ENCODE measurements at places on chromosomes 2 and 18.
A peak's percentile ranks its signal among the peaks of the same experiment; 100 is the strongest.

DNA sequence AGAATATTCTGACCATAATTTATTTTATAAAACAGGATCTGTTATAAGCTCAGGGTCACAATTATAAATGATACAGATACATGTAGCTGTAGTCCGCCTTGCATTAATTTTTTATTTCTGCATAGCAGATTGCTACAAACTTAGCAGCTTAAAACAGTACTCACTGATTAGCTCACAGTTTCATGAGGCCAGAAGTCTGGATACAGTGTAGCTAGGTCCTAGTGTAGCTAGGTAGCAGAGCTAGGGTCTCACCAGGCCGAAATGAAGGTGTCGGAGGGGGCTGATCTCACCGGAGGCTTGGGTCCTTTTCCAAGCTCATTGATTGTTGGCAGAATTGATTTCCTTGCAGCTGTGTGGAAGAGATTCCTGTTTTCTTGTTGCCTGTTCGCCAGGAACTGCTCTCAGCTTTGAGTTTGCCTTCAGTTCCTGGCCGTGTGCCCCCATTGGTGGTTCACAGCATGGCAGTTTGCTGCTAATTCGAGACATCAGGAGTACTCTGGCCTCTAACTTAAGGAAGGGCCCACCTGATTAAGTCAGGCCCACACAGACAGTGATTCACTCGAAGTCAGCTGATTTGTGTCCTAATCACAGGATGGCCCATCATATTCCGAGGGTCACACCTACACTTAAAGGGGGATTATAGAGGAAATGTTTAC lies 18.4 kb downstream of the NAPG start:
- no peak for DNase-seq

- DNase-seq, result no peak
Observed at GRCh38 chr2:147639891-147640290, 204.9 kb upstream of the ACVR2A start.

DNA sequence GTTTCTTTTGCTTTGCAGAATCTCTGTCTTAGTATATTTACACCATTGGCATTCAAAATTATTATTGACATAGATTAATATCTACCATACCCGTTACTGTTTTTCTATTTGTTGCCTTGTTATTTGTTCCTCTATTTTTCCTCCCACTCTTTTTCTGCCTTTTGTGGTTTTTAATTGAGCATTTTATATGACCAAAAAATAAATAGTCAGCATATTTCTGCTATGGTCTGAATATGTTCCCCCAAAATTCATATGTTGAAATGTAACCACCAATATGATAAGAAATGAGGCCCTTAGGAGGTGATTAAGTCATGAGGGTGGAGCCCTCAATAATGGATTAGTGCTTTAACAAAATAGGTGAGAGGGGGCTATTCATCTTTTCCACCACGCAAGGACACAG lies 35.3 kb downstream of the ADRA2B start:
- no peak for DNase-seq

DNA sequence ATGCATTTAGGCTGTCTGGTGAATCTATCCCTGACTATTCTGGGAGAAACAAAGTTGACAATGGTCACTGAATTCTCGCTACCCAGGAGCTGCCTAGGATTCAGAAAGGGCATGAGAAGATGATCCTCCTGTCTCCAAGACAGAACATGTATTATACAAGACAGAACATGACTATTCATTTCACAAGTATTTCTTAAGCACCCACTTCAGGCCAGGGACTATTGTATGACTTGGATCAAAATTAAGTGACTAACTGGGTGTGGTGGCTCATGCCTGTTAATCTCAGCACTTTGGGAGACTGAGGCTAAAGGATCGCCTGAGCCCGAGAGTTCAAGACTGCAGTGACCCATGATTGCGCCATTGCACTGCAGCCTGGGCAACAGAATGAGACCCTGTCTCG lies 235.8 kb upstream of the RAB12 start:
- no peak for DNase-seq

- DNase-seq, result no peak
Observed at GRCh38 chr2:206982360-206982955, 43.1 kb downstream of the CPO start.

- DNase-seq, result peak; percentile 20
Observed at GRCh38 chr2:197498937-197499593, 575 bp downstream of the HSPD1 start.

- DNase-seq, result no peak
Observed at GRCh38 chr2:216985658-216986141, 125.8 kb upstream of the TNP1 start.

DNA sequence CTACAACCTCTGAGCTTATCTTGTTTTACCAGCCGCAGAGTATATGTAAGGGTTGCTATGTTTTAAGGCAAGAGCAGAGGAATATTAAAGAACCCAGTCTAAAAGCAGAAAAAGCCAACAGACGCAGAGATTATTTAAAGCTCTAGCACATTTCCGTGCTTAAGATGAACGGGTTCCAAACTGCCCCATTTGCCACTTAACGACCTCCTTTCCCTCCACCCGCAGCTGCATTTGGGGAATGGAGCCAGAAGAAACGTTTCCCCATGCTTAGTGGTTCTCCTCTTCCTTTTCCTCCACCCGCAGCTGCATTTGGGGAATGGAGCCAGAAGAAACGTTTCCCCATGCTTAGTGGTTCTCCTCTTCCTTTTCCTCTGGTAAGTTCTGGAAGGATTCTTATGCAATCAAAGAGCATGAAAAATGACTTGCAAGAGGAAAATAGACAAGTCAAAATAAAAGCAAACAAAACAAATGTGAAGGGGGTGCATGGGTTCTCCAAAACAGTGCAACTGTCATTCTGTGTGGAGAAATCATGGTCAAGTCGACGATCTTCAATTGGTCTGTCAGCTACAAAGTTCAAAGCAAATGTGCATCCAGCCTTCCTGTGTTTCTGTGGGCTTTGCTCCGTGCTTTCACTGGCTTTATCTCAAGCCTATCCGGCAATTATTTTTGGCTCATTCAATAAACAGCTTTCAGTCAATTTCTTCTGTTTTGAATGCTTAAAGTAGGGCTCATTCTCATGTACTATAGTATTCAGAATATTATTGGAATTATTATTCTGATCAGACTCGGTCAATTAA lies 57.8 kb downstream of the DIPK1C start:
- DNase-seq, result peak; percentile 57

GRCh38 chr2:54411801-54412354 lies 44.2 kb upstream of the SPTBN1 start:
- no peak for DNase-seq

DNA sequence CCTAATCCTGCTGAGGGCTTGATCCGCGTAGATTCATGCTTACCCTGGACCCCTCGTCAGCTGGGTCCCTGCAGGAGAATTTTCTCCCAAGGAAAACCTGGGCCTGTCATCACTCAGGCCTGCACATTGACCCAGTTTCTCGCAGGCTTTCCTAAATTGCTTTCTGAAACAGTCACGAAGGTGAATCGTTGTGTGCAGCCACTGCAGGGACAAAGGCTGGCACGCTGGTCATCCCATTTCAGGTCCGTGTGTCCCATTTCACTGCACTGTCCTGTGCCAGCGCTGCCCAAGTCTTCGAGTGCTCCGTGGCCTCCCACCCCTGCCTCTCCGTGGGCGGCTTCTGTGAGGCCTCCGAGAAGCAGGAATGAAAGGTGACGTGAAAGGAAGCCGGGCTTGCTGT lies 62.8 kb upstream of the YWHAQ start:
- DNase-seq, result no peak

DNA sequence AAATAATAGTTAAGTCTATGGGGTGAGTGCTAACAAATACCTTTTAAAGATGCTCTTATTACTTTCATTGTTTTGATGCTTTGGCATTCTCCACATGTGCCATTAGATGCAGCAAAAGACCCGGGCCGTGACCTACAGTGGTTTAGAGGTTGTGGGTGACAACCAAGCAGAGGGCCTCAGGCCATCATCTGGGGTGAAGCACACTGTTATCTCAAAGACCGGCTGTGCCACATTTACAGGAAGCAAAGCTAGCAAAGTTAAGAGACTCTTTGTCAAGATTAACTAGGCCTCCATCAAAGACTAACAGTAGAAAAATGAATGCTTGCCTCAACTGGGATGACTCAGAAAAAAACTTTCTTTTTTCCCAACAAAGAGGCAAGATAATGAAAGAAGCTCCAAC lies 695.3 kb downstream of the SATB2 start:
- DNase-seq, result no peak

- no peak for DNase-seq
Observed at GRCh38 chr2:9778012-9778411, 65.3 kb upstream of the TAF1B start.

- DNase-seq, result no peak
Observed at GRCh38 chr2:223357076-223357475, 245.1 kb downstream of the SCG2 start.

DNA sequence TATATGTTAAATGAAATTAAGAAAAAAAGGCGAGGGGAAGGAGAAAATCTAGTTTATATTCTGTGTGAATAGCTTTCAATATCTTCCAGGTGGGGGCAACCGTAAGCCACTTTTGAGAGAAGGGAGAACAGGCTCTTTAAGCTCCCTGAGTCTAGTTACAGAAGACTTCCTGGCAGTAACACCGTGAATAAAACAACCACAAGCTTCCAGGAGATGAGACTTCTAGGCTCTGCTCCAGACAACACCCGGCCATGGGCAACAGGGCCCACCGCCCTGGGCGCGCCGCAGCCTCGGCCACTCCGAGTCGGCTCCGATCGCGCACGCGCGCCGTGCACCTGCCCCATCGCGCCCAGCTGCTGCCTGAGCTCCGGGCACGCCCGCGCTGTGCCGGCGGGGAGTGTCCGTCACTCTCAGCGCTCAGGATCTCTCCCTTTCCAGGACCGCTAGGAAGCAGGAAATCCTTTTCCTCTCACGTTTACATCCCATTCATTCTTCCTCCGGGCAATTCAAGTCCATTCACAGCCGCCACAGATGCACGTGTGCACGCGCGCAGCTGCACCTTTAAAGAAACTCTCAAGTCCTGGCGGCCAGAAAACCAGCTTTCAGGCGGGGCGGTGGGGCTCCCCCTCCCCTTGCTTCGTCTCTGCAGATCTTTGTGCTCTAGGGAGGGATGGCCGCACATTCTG lies 19.4 kb upstream of the PAX3 start:
- DNase-seq, result peak; percentile 81

- no peak for DNase-seq
Observed at GRCh38 chr2:59168766-59169165, 927.6 kb upstream of the FANCL start.

DNA sequence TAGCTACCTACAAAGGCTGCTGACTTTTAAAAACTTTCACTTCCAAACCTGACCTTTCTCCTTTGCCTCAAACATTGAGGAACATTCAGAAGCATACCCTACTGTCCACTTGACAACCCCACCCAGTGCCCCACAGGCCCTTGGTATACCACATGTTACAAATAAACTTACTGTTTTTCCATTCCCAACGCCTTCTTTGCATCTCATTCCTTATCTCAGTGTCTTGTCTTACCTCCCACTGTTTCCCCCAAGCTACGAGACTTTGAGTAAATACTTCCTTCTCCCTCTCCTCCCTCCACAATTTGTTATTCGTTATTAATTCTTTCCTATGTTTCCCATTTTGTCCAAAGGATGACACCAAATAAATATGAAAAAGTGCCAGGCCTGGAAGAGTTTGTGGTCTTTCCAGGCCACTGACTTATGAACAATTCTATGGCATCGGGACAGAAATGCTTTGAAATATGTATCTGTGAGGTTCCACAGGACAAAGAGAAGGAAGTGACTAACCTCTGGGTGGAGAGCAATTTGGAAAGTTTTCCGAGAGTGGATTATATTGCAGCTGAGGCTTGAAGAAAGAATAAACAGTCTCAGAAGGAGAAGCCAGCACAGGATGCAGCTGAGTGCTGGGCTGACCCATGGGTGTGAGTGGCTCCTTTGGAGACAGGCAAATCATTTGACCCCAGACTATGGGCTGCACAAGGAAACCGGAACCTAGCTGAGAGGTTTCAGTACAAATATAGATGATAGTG lies 409.0 kb downstream of the LPIN1 start:
- no peak for DNase-seq

GRCh38 chr2:9771481-9772017 lies 71.7 kb upstream of the TAF1B start:
- no peak for DNase-seq

DNA sequence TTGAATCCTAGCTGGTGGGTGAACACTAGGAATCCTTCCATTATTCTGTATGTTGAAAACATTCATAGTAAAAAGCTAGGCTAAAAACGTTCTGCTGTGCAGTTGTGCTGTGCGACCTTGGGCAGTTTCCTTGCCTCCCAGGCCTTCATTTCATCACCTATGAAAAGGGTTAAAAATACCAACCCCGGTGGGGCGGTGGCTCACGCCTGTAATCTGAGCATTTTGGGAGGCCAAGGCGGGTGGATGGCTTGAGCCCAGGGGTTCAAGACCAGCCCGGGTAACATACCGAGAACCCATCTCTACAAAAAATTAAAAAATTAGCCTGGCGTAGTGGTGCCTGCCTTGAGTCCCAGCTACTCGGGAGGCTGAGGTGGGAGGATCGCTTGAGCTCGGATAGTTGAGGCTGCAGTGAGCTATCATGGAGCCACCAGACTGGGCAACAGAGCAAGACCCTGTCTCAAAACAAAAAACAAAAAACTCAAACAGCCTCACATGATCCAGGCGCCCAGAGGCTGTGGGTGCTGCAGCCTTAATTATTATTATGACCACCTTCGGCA lies 2.9 kb upstream of the RRM2 start:
- DNase-seq, result no peak

DNA sequence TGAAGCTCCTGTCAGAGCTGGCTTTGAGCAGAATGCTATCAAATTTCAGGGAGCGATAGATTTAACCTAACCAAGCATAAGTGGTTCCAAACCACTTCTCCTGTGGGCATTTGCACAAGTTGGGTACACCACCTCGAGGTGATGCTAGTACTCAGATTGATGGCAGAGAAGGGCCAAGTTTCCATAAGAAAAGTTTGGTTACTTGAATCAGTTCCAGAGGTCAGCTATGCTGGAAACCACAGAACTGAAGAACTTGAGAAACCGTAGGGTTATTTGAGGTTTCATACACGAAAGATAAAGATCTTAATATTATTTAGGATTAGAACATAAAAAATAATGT lies 238.2 kb upstream of the SOX11 start:
- DNase-seq, result no peak

DNA sequence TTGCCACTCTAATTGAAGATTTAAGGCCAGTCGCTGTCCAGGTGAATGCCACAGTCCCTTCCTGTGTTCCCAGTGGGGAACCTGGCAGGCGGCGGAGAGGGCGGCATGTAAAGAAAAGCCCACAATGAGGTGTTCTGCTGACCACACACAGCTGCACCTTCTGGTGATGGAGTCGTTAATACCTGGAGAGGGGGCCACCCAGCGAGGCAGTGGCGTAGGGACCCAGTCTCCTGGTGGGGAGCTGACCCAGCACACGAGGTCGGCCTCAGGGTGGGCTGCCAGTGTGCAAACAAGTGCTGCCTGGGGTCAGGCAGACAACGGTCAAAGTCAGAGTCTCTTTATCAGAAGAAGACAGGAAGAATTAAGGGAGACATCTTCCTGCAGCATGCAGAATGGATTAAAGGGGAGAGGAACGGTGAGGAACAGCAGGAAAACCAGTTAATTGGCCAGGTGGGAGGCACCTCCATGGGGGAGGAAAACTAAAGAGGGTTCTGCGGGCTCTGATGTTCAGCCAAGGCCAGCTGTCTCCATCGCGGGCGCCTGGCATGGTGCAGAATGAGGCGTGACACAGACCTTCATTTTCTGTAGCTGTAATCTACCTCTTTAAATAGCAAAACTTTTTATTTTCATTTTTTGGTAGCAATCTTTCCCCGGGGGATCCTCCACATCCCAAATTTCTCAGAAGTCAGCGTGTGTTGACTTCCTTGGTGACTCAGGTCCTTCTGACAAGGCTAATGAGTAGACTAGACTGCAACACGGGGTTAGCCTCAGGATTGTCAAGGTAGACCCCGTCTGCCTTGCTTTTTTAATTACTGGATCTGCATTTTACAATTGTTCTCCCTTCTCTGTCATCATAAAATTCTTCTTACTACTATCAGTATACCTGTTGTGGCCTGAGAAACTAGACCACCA lies 78.3 kb downstream of the SMAD7 start:
- DNase-seq, result no peak

All from AML-193 (cell line).